ENCODE measurements at places on chromosomes 12 and 14.

DNA sequence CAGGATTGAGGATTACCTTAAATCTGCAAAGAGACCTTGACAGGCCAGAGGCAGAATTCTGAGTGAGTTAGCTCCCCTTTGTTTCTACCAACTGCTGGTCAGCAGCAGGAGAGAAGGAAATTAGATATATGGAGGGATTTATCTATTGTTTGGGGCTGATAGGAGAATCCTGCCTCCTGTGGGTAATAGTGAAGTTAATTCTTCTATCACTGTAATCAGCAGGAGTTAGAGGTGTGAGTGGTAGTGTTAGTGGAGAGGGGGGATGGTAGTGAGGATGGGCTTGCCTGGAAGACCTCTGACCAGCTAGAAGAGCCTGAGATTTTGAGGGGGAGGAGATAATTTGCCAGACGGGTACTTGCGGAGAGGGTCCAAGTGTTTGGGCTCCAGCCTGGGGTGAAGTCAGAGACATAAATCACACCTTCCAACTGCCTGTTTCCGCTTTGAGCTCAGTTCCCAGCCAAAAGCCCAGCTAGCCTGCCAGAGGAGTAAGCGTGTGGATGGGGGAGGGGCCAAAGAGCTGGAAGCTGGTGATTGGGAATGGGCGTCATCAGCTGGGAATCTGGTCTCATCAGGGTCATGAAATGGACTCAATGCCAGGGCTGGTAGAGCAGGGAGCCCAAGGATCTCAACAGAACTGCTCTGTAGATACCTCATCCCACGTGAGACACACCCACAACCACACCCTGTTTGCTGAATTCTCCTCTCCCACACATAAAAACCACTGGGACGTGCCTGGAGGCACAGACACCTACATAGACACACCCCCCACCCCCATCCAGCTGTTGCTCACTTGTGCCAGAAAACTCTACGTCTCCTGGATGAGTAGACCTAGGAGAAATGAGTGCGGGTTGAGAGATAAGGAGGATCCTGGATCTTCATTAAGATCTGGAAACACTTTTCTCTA is 13.1 kb upstream of the ITGA5 start:
- DNase-seq: no peak

DNA sequence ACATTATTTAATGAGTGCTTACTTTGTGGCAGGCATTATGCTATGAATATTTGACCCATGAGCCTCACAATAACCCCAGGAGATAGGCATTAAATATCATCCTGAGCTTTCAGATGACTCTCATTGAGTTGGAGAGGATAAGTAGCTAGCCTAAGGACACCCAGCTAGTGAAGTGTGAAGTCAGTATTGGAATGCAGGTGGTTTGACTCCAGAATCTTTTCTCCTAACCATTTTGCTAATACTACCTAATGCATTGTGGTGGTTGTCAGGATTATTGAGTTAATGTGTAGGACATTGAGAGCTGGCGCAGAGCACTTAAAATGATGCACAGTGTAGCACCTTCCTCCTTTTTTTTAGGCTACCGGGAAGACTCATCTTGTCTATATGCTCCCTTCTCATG is 3.8 kb upstream of the CDKL1 start:
- DNase-seq: no peak

DNA sequence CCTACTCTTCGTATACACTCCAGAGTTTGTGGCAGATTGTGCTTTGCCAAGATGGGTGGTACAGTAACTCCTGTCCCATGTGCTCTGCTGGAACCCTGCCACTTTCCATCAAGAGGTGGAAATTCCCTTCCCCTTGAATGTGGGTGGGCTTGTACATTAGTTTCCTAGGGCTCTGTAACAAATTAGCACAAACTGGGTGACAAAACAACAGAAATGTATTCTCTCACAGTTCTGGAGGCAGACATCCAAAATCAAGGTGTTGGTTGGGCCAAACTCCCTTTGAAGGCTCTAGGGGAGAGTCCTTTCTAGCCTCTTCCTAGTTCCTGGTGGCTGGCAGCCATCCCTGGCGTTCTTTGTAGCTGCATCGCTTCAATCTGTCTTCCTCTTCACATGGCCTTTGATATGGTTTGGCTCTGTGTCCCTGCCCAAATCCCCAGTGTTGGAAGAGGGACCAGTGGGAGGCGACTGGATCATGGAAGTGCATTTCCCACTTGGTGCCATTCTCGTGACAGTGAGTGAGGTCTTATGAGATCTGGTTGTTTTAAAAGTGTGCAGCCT is 117.5 kb downstream of the VRK1 start:
- DNase-seq: no peak

DNA sequence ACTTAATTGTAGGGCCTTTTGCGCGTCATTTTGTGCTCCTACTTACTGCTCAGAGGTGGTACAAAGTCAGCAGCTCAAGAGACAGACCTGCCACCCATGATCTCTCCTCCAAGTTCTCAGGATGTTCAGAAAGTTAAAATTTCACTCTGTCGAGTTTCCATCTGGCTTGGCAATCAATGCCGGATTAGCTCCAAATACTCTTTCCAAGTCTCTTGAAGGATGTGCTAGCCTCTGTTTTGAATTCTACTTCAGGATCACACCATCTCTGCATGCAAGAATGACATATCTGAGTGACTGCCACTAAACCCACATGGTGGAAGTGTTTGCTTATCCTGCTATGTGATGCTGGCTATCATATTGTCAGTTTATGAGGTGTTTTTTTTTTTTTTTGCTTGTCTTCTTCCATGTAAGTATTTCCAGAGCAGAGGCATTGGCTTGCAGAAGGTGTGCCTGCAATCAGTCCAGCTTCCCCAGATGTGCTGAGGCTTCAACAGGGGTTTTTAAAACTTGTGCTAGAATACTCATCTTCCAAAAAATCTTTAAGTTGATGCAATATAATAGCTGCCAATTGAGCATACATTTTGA is 125.6 kb downstream of the RGS6 start:
- DNase-seq: no peak

DNA sequence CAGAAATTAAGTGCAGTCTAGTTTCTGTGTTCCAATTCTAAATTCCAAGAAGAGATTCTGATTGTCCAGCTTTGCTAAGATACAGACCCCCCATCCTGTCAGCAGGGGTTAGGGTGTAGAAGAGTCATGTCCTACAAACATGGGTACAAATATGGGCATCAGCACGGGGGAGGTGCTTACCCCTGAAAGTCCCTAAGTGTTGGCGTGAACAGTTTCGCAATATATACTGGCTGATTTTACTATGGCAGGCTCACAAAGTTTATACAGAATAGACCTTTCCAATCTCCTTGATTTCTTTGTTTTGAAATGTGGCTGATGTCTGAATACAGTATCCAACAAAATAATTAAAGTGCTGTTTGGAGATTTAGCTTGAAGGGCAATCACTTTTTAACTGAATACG is 71.6 kb upstream of the PPM1H start:
- no peak for DNase-seq

GRCh38 chr12:11834104-11834812 is 184.8 kb downstream of the ETV6 start:
- DNase-seq: no peak

Data from activated B cell treated with CpG ODN at 0.5 μM for 24 hours (primary cell).